ENCODE measurements at places on chromosomes 6 and 20.

DNA sequence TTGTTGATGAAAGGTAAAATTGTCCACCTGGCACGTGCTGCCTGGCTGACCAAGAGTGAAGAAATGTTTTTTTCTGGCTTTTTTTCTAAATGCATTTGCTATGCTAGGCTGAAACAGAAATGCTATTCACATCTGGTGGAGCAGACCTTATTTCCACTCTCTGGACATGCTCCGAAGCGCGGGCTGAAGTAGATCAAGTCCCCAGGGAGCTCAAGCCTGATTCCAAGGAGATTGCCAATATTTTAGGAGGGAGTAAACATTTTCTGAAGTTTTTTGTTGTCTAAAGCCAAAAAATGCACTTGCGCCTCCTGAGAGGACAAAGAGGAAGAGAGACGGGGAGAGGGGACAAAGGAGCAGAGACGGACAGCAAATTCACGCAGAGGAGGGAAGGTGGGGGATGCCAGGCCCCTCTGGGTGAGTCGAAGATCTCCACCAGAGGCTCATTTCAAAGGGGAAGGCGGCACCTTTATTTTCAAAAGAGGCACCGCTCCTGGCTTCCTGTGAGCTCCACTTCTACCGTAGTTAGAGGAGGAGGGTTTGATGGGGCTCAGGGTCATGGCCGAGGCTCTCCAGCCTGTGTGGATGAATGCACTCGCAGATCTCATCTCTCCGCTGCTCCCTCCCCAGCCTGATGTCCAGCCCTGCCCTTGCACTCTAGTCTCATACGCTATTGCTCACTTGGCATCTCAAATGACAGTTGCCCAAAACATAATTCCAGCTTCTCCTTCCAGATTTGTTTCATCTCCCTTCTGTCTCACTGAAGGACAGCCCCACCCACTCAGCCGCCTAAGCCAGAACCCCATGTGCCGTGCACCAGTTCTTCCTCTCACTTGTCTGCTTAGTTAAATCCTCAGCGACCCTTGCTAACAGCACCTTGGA lies 23.1 kb upstream of the SMOC2 start:
- DNase-seq: no peak

DNA sequence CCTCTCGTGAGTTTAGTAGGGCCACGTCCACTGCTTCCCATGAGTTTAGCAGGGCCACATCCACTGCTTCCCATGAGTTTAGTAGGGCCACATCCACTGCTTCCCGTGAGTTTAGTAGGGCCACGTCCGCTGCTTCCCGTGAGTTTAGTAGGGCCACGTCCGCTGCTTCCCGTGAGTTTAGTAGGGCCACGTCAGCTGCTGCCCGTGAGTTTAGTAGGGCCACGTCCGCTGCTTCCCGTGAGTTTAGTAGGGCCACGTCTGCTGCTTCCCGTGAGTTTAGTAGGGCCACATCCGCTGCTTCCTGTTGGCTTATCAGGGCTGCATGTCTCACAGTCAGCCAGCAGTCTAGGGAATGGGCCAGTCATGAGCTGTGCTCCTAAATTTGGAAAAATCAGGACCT lies 113.7 kb upstream of the QKI start:
- no peak for DNase-seq

GRCh38 chr6:37960139-37960935 lies 140.8 kb downstream of the ZFAND3 start:
- no peak for DNase-seq

DNA sequence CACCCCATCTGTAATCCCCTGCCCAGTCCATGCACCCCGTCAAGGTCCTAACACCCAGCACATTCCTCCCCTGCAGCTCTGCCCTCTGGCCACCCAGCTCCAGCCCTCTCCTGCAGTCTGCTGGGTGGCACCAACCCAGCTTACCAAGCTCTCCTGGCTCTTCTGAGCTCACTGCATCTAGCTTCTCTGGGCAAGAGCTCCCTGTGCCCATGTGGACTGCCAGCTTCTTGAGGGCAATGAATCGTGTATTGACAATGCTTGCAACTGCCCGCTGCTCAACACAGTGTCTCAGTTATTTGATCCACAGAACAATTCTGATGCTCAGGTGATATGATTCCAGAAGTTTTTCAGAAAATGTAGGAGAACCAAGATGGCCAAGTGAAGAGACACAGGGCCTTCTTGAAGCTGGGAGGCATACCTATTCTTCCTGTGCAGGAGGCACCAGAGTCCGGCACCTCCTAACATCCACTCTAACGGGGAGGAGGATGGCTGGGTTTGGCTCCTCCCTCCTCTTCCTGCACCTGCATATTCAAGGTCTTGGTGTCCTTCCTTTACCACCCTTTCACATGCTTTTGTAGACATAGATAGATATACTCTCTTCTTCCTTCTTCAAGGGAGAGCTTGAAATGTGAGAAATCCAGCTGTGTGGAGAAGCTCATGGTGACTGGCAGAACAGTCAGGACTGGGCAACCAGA lies 85.6 kb downstream of the TRERF1 start:
- no peak for DNase-seq

- DNase-seq: no peak
Measured at GRCh38 chr6:3742076-3742425, 9.5 kb downstream of the PXDC1 start.

DNA sequence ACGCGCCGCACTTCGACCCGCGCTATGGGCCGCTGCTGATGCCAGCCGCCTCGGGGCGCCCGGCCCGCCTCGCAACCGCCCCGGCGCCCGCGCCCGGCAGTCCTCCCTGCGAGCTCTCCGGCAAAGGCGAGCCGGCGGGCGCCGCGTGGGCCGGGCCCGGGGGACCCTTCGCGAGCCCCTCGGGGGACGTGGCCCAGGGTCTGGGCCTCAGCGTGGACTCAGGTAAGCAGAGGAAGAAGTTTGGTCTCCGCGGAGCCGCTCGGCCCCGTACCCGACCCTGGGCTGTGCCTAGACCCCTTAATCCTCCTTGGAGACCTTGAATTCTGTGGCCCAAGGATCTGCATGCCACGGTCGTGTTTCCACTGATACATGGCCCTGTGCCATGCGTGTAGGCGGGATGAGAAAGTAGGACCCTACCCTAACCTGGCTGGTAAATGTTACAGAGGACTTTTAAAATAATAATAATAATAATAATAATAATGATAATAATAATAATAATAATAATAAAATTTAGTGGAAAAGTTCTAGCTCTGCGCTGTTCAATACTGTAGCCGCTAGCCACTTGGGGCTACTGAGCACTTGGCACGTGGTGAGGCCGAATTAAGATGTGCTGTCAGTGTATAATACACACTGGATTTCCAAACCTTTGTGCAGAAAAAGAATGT lies 5.6 kb downstream of the VGLL2 start:
- DNase-seq: no peak

DNA sequence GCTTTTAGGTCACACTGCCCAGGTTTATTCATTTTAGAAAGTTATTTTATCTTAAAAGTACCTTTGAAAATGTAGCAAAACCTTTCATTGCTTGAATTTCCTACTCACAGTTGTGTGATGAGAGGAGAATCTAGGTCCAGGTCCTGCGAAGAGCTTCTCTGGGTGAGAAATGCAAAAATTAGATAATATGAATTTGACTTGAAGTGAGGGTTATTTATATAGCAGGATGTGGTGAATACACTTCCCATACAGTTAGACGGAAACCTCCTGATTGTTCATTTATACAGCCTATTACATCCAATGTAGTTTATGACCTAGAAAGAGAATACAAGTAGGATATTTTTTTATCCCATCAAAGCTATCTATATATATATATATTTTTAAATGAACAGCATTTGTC lies 30.5 kb downstream of the CDKAL1 start:
- no peak for DNase-seq

DNA sequence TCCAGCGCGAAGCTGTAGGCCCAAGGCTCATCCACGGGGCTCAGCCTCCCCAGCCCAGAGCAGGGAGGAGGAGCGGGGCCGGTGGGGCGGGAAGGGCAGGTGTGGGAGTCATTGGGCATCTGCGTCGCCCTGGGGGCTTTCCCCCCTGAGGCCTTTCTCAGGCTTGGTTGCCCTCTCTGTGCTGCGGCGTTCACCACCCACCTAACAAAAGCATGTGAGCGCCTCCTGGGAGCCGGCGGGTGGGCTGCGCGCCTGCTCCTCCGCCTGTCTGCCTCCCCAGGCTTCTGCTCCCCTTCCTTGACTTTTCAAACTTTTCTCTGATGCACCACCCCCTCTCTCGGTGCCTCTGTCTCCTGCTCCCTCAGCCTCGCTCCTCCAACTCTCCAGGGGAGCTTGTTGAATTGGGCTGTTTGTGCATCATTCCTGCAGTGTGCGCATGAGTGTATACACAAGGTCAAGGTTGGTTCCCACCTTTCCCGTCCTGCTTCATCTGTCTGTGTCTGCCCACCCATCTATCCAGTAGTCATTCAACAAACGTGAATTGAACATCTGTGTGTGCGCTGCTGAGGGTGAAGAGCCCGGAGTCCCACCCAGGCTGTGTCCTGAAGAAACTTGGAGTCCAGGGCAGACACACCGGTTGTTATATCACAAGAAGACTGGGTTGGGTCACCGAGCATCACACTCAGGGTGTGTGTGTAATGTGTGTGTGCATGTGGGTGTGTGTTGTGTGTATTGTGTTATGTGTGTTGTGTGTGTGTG lies 82.4 kb upstream of the NNAT start:
- no peak for DNase-seq

DNA sequence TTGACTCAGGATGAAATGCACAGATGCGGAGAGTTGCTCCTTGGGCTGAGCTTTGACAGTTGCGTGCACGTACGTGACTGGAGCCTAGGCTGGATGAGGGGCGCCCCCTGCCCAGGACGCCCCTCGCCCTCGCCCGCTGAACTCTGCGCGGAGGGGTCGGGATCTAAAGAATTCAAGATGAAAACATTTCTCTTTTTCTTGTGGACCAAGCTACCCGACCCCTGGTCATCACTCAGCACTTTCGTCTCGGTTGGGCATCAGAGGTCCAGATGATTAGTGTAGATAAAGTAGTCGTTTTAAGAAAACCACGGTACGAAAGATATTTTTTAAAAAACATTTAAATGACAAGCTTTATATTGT lies 700 bp downstream of the DTD1 start:
- no peak for DNase-seq

GRCh38 chr20:1964061-1964460 lies 29.8 kb downstream of the PDYN start:
- no peak for DNase-seq

DNA sequence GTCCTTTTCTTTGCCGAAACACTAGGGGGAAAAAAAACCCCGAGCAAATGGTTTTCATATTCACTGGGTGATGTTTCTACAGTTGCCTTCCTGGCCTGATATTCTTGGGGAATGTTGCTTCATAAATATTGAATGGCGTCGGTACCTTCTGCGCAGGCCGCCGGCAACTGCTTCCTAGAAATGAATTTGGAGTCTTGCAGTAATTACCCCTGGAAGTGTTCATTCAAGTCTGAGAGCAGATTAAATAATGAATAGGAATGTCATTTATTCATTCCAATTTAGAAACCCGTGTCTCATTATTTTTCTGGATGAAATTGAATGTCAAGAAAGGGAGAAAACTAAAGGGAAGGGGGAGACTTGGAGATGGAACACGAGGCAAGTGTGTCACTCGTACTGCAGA lies 179.4 kb upstream of the KCNG1 start:
- no peak for DNase-seq

DNA sequence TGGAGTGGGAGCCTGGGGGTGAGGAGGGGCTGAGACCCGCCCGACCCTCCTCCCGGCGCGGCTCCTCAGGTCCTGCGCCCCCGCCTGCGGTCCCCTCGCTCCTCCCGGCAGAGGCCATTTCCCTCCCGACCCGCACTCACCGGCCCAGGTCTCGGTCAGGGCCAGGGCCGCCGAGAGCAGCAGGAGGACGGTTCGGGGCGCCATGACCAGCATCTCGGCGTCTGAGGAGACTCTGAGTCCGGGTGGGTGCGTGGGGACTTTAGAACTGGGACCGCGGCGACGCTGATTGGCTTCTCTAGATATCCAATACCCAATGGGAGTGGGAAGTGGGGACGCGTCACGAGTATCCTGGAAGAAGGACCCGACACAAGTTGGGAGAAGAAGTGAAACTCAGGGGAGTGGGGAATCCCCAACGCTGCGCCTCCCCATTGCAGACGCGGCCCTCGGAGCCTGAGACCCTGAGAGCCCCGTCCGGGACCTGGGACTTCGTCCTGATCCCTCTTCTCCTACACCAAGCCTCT lies at the start of gene HLA-B:
TSS of gene HLA-B (minus strand) at position 234 of the 521 bp plus-strand sequence. CDS start at position 213, 21 bp downstream.
- peak; percentile 90 for DNase-seq

- peak; percentile 73 for DNase-seq
Measured at GRCh38 chr20:10508468-10509251, 73.6 kb downstream of the SLX4IP start.

GRCh38 chr20:42191140-42191860 lies 573.1 kb upstream of the CHD6 start:
- no peak for DNase-seq

DNA sequence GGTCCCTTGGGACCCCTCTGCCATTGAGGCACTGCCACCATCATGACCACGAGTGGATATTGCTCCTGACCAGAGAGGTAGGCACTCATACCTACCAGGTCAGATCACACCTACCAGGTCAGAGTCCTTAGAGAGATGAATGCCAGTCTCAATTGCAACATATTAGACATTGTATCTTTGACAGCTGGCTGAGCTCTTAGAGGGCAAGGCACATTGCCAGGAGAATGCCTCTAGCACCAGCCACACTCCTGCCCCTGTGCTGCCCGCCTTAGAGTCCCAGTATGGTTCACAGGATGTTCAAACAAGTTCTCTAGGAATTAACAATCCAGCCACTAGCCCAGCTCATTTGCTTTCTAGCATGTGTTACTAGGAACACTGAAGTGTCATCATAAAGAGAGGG lies 65.9 kb downstream of the TMEM244 start:
- no peak for DNase-seq

DNA sequence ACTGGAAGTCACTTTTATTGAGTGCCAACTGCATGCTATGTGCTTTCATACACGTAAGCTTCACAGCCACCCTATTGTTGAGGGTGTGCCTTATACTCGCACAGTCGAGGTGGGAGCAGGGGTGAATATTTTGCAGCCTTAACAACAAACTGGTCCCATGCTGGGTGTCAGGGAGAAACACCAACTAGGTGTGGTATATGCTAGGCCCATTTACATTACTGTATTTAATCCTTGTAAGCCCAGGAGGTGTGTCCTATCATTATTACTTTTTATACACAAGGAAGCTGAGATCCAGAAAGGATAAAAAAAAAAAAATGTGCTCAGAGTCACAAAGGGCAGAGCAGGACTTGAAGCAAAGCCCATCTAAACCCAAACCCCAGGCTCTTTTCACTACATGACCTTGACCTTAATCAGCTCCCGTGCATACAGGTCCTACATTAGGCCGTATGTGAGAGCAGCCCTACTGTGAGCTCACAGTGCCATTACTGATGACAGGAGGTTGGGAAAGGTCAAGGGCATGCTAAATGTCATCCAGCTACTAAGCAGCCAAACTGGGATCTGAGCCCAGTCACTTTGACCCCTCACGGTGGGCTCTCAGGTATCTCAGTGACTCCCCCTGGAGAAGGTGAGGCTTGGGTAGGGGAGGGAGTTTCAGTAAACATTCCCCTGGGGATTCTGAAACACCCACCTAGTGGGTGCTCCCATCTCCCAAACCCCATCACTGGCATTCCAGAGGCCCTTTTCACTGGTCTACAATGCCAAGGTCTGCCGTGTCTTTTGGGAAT lies 61.7 kb downstream of the BFSP1 start:
- DNase-seq: no peak

DNA sequence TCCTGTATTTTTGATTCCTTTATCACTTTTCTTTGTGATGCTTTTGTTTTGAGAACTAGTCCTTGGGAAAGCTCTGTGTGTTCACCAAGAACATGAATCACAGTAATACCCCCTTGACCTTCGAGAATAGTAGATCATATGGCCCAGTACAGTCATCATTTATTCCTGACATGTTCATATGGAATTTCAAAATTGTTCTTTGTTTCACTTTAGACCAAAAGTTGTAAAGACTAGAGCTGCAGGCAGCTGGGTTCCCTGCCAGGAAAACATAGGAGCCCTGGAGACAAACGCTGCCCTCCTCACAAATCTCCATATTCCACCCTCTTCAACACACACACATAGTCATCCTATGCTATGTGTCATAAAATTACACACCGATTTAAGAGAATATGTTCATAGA lies 621.2 kb upstream of the EYS start:
- no peak for DNase-seq

Measured in tibial artery (tissue), 4 donors.